ENCODE measurements at places on chromosomes 12 and 14.

- DNase-seq = no peak
Measured at GRCh38 chr12:94879542-94879941, 124.0 kb downstream of the NDUFA12 start.

DNA sequence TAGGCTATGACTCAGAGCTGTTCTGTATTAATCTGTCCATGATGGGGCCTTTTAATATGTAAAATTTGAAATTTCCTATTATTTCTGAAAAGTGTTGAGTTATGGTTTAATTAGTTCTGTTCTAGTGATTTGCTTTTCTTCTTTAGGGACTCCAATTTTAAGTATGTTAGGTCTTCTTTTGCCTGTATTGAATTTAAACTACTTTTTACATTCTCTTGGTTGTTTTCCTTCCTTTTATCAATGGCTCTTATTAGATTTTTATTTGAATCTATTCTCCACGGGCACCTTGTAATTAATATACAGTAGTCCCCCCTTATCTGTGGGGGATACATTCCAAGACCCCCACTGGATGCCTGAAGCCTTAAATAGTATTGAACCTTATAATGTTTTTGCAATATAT is 46.4 kb downstream of the DDHD1 start:
- no peak for DNase-seq

DNA sequence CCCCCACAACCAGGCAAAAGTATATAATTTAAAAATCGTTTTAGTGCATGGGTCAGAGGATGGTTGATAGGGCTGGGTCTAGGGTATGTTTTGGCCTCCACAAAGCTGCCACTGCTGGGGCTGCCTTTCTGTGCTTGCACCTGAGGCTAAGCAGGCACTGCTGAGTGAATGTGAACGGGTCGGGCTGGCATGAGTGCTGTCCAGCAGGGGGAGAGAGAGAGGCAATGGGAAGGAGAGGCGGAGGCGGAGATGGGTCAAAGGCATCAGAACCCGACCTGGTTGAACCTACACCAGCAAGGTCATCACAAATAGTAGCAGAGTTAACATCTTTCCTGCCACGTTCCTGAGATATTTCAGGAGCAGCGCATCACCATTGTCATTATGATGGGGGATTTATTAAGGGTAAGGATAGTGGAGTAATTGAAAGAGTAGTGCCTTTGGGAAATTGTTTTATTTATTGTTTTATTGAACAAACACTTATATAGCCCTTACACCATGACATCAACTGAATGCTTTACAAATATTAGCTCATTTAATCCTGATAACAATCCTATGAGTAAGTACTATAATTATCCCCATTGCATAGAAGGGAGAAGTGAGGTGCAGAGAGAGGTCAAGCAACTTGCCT is 5.8 kb upstream of the NRXN3 start:
- DNase-seq = peak; percentile 6

DNA sequence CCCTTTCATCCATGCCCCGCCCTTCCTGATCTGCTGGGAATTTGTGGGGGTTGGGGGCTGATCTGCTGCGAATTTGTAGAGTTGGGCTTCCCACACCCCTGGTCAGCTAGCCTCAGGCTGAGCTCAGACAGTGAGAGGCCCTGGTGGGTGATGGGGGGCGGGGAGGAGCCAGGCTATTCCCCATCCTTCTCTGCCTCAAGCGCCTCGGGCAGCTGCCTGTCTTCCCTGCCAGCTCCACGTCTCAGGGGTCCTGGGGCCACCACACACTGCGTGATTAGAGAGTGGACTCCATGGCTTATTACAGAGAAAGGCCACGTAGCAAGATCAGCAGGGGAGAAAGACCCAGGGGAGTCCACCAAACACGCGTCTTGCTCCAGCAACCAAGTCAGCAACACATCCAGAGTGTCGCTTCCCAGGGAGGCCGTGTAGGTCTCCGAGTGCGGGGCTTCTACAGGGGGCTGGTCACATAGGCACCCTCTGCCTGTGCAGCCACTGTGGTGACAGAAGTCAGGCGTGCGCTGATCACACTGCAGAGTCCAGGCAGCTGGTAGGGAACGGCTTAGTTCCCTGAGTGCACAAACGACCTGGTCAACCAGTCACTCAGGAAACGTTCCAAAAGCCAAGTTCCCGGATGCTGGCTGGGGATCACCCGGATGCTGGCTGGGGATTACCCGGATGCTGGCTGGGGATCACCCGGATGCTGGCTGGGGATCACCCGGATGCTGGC is 254.4 kb upstream of the SFSWAP start:
- DNase-seq = no peak

DNA sequence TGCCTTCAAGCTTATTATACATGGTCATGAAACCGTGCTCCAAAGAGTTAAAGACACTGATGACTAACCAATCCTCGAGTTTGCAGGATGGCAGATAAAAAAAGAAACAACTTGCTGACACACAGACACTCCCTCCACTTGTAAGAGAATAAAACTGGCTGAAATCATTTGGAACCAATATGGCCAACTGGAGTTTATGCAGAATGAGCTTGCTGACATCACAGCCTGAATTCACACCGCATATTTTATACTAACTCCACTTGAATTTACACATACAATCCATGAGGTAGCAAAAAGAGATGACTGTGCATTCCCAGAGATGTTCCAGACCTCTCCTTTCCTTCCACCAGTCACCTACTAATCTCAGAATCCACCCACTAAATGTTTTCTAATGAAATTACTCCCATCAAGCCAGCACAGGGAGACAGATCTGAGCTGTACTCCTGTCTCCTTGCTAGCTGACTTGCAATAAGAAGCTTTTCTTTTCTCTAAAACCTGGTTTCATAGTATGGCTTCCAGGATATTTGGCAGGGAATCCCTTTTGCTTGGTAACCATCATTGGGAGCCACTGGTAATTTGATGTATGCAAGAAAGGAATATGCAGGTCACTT is 15.8 kb upstream of the PTPRR start:
- DNase-seq = no peak

GRCh38 chr14:21924479-21924878 is 250.9 kb upstream of the OR4E1 start:
- peak; percentile 17 for DNase-seq

- no peak for DNase-seq
Measured at GRCh38 chr12:805022-805632, 52.7 kb downstream of the WNK1 start.

- DNase-seq = no peak
Measured at GRCh38 chr12:90331262-90331661, 622.6 kb upstream of the ATP2B1 start.

DNA sequence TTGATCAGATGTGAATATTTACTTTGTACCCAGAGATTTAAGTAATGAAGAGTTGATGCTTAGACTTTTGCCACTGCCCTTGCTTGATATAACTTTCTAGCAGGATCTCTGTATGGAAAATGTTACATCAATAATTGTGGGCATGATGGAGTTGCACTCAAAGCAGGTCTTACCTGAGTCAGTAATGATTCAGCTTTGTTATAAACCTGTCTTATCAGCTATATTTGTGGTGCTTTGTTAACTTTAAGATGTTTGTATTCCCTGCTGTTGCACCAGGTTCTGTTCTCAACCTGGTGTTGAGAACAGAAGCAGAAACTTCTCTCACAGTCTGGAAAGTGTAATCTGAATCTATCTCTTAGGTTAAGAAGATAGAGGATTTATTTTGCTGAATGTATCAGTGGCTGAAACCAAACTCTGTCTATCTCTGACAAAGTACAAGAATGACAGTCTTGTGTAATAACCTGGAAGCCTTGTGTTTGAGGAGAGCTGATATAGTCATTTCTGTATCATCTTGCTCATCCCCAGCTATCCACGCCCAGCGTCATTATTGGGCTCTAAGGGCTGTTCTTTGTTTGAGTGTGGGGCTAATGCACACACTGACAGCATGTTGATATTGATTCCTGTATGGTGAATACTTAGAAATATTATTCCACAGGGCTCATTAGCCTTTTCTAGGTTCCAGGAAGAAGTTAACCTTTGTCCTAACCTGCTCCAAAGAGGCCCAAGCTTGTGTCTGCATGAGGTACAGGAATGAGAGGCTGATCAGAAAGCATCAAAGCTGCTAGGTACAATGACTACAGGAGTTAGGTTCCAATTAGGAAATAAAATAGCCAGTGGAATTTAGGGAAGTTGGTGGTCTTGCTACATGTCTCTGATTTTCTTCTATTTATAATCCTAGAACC is 3.6 kb downstream of the AKAP6 start:
- peak; percentile 9 for DNase-seq

DNA sequence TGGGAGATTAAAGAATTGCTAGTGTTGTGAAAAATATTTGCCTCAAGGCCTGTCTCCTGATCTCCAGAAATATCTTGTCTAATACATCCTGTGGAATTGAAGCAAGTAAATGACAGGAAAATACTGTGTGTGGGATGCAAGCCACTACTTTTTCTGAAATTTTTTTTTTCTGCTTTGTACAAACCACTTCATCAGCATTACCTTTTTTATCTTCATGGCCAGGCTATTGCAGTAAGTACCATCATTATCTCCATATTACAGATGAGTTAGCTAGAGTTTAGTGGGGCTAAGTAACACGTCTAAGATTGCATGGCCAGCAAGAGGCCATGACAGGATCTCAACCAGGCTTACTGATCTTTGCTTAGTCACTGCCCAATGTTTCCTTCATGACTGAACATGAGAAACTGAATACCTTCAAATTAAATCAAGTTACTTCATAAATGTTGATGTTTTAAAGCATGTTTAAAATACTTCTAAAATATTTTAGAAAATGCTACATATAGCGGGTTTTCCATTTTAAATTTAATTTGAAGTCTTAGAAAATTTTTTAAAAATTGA is 273.7 kb downstream of the SLC6A15 start:
- DNase-seq = no peak

DNA sequence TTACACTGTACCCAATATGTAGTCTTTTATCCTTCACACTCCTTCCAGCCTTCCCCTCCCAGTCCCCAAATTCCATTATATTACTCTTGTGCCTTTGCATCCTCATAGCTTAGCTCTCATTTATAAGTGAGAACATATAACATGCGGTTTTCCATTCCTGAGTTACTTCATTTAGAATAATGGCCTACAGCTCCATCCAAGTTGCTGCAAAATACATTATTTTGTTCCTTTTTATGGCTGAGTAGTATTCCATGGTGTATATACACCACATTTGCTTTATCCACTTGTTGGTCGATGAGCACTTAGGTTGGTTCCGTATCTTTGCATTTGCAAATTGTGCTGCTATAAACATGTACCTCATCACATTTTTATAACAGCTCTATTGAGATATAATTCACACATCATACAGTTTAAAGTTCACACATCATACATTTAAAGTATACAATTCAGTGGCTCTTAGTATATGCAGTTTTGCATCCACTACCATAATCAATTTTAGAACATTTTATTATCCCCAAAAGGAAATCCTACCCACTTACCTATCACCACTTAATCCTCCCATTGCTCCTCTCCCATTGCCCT is 23.5 kb downstream of the RBMS2 start:
- no peak for DNase-seq

DNA sequence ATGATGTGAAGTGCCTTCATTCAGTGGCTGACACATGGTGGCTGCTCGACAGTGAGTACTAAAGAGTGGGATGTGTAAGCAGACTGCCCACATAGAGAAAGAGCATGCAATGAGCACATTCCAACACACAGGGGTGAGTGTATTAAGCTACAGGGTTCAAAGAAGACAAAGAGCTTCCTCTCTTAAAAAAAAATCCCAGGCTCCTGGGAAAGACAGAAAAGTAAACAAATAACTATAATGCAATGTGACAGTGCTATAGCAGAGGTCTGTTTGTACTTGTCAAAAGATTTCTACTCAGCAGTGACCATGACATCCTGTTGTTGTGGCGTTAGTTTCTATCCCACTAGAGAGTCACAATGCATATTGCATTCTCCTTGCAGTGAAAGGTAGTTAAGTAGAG is 12.4 kb upstream of the PCNX1 start:
- DNase-seq = no peak

GRCh38 chr12:26857465-26858176 is 24.6 kb upstream of the ITPR2 start:
- DNase-seq = no peak

GRCh38 chr12:88810806-88811205 is 230.5 kb upstream of the KITLG start:
- no peak for DNase-seq

DNA sequence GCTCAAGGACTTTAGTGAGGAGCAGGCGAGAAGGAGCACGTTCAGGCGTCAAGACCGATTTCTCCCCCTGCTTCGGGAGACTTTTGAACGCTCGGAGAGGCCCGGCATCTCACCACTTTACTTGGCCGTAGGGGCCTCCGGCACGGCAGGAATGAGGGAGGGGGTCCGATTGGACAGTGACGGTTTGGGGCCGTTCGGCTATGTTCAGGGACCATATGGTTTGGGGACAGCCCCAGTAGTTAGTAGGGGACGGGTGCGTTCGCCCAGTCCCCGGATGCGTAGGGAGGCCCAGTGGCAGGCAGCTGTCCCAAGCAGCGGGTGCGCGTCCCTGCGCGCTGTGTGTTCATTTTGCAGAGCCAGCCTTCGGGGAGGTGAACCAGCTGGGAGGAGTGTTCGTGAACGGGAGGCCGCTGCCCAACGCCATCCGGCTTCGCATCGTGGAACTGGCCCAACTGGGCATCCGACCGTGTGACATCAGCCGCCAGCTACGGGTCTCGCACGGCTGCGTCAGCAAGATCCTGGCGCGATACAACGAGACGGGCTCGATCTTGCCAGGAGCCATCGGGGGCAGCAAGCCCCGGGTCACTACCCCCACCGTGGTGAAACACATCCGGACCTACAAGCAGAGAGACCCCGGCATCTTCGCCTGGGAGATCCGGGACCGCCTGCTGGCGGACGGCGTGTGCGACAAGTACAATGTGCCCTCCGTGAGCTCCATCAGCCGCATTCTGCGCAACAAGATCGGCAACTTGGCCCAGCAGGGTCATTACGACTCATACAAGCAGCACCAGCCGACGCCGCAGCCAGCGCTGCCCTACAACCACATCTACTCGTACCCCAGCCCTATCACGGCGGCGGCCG is 1.1 kb downstream of the PAX9 start:
- DNase-seq = no peak

DNA sequence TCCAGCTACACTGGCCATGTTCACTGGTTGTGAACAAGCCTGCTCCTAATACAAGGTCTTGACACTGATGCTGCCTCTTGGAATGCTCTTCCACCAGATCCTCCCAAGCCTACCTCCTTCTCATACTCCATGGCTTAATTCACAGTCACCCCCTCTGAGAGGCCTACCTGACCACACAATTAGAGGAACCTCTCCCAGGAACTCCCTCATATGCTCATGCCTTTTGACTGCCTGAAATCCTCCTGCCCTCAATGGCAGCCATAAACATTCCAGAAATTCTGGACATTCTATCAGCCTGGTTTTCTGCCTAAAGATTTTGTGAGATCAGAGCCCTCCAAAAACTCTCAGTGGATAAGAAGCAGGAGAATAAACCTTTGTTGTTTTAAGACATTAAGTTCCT is 340.2 kb downstream of the C12orf75 start:
- DNase-seq = no peak

GRCh38 chr14:83874662-83875061 is 1655.3 kb upstream of the FLRT2 start:
- no peak for DNase-seq

DNA sequence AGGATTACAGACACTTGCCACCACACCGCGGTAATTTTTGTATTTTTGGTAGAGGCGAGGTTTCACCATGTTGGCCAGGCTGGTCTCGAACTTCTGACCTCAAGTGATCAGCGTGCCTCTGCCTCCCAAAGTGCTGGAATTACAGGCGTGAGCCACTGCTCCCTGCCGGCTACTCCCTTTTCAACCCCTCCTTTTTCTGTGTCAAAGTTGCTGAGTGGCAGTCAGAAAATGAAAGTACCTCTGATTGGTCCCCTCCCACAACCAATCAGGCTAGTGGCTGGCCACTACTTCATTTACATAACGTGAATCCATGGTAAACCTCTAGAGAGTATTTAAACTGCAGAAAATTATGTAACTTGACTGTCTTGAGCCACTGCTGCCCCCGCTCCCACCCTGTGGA is 5.9 kb downstream of the RESF1 start:
- DNase-seq = no peak

- DNase-seq = no peak
Measured at GRCh38 chr12:19288603-19289244, 150.6 kb upstream of the AEBP2 start.
